ENCODE measurements at places on chromosomes 7 and 10.

- no peak for DNase-seq
These were observed 265.1 kb downstream of the HTR7 start for GRCh38 chr10:90592638-90593302.

GRCh38 chr7:91408388-91409154 lies 144.3 kb downstream of the FZD1 start:
- DNase-seq: no peak

DNA sequence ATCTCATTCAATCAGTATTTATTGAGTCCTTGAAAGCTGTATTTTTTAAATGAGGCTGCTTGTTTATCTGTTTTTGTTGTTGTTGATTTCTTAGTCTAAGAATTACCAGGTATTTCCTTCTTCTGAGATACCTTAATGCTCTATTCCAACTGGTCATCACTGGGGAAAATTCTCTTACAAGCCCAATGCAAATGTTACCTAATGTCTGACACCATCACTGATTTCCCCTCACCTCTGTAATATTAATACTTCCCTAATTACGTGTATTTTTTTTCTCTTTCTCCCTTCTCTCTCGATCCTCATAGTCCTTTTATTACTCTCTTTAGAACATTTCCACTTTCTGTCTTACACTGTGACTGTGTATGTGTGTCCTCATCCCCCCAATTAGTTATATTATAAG lies 13.9 kb downstream of the HDAC9 start:
- DNase-seq: no peak

- DNase-seq: no peak
These were observed 159.5 kb downstream of the DNAH11 start for GRCh38 chr7:21702303-21702702.

- no peak for DNase-seq
These were observed 227.5 kb downstream of the THSD7A start for GRCh38 chr7:11604505-11604904.

- DNase-seq: no peak
These were observed 978.6 kb downstream of the SORCS1 start for GRCh38 chr10:106185951-106186350.

DNA sequence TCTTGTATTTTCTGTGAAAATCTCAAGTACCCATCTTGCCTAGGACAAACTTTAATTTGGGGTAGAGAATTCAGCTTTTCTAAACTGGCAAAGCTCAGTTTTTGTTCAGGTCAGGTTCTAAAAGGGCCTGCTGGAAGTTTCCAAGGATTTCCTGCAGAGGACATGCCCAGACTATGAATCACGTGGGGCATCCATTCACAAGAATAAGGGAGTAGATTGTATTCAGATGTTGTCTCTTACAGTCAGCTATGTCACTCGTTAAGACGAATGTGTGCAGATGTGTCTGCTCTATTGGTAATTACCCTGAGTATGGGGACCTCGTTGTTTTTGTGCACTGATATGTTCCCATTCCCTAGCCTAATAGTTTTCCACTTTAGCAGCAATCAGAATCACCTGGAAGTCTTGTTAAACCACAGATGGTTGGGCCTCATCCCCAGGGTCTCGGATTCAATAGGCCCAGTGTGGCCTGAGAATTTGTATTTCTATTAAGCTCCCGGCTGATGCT lies 81.0 kb upstream of the ITPRID1 start:
- DNase-seq: no peak

GRCh38 chr10:60446851-60447250 lies 57.2 kb upstream of the ANK3 start:
- DNase-seq: no peak

DNA sequence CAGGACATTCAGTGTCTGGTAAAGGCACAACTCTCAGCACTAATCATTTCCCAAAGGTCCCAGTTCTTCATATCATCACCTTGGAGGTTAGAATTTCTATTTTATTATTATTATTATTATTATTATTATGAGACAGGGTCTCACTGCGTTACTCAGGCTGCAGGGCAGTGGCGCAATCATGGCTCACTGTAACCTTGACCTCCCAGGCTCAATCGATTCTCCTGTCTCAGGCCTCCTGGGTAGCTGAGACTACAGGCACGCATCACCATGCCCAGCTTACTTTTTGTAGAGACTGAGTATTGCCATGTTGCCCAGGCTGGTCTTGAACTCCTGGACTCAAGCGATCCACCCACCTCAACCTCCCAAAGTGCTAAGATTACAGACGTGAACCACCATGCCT lies 91.8 kb upstream of the DOCK1 start:
- DNase-seq: no peak

GRCh38 chr7:2242541-2243429 lies 759 bp downstream of the NUDT1 start:
- no peak for DNase-seq

DNA sequence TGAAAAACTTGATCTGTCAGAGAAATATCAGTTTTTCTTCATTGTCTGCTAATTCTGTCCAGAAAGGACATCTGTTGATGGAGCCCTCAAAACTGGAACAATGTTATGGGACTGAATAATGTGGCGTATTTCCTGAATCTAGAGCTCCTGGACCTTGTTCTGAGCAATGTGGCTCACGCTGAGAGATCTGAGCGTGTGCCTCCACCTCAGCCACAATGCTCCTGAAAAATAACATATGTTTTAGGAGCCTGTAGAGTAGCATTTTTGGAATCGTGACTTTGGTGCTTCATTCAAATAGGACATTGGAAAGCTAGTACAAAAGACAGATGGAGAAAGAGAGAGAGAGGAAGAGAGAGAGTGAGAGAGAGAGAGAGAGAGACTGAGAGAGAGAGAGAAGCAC lies 110.3 kb downstream of the BMPER start:
- DNase-seq: no peak

GRCh38 chr10:125329056-125329455 lies 168.7 kb upstream of the CTBP2 start:
- DNase-seq: no peak

DNA sequence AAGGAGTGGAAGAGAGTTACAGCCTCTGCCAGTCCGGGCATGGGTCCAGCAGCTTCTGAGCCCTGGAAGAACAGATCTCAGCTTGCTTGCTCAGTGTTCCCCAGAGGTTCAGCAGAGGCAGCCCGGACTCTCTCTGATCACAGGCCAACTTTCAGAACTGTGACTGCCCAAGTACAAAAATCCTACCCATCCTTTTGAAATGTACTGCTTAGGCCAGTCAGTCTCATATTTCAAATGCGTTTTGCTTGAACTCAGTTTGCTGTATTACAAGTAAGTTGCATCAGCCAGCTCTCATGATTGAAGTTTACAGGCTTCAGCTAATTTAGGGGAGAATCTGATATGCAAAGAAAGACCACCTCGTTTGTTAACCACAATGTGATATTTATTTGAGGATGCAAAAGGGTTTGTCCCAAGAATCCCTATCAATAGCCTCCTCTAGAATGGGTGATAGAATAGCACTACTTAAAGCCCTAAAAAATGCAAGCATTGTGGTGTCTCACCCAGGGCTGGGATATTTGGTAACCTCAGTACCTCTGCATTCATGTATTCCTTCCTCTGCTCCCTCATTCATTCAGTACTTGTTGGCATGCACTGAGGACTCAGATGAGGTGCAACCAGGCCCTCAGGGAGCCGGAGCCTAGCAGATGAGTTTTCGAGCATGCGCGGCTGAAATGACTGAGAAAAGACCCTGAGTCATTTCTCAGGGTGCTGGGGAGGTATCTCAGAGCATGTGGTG lies 7.0 kb downstream of the AIMP2 start:
- no peak for DNase-seq

DNA sequence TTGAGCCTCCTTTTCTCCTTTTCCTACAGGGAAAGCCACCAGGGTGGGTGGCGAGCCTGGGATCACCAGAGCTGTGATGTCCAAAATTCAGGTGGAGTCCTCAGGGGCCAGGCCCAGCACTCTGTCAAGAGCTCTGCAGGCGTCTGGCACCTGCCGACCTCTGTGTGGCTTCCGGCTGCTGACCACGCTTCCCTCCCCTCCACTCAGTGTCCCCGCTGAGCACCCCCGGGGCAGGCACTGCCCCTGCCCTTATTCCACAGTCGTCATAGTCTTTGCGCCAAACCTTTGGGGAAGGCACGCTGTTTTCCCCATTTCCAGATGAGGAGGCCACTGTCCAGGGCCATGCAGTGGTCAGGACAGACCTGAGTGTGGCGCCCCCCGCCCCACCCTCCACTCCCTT lies 7.5 kb downstream of the MTG1 start:
- no peak for DNase-seq

- DNase-seq: no peak
These were observed 565.2 kb downstream of the SDK1 start for GRCh38 chr7:3866277-3866676.

- no peak for DNase-seq
These were observed 315.5 kb downstream of the RPS24 start for GRCh38 chr10:78349165-78349516.

GRCh38 chr7:102064361-102065025 lies 222.2 kb upstream of the SH2B2 start:
- DNase-seq: no peak

DNA sequence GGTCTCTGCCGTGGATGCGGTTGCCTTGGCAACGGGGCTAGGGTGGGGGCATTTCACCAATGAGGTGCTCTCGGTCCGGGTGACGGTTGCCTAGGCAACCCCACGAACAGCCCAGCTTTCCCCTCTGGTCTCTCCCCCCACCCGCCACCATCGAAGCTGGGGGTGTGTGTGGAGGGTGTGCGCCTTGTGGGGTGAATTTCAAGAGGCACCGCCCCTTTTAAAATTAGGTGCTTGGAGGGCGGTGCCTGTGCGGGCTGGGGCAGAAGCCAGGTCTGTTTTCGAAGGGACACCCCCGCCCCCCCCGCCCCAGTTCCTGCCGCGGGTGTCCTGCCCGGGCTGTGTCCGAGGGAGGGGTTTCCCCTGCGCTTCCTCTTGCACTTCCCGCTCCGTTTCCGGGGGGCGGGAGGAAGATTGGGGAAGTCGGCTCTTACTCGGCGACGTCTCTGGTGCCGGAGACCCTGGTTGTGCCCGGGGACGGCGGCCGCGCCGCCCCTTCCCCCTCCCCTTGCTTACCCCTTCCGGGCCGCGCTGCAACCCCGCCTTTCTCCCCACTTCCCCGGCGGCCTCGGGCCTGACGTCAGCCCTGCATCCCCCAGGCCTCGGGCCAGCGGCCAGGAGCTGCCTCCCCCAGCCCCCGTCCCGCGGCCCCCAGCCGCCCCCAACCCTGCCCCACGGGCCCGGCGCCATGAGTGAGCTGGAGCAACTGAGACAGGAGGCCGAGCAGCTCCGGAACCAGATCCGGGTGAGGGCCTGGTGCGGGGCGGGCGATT lies 2.2 kb downstream of the GNB2 start:
- DNase-seq: peak; percentile 77

DNA sequence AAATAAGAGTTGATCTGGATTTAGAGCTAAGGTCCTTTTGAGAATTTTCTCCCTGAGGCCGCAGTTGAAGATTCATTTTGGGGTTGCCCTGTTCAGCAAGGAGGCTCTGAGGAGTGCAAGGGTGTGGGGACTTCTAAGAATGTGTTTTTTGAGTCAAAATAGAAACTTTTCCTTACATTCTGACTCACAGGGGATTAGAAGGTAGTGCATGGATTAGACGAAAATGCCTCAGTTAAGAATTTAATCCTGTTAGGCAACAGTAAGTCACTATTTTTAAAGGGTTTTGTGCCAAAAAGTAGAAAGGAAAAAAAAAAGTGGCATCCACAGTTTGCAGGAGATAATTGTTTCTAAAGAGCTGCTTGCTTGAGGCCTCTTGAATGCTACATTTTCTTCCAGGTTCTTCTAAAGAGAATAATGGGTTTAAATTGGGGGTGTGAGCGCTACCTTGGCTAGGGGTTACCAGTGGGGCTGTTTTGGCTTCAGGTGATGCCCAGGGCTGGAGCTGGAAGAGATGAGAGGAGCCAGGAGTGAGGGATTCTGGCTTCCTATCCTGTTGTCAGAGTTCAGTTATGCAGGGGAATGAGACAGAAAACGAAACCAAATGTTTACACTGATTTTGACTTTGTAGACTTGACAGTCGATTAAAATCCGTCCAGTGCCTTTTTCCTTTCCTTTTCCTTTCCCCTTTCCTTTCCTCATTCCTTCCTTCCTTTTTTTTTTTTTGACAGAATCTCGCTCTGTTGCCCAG lies 52.9 kb downstream of the BAMBI start:
- no peak for DNase-seq

- no peak for DNase-seq
These were observed 59.9 kb downstream of the BMPER start for GRCh38 chr7:33965183-33965744.

GRCh38 chr10:26044141-26044749 lies 110.2 kb downstream of the MYO3A start:
- DNase-seq: no peak

- no peak for DNase-seq
These were observed 6.4 kb downstream of the ETV1 start for GRCh38 chr7:13982940-13983677.

DNA sequence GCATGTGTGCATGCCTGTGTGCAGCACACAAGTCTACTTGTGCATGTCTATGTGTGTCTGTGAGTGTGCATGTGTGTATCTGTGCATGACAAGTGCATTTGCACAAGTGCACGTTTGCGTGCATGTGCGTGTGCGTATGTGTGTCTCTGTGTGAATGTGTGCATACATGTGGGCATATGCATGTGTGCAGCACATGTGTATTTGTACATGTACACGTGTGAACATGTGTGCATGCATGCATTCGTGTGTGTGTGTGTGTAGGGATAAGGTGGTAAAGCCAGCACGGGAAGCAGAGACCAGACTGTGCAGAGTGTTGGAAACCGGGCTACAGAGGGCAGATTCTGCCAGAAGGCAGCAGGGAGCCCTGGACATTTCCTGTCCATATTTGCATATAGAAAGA lies 35.9 kb upstream of the GNA12 start:
- no peak for DNase-seq

DNA sequence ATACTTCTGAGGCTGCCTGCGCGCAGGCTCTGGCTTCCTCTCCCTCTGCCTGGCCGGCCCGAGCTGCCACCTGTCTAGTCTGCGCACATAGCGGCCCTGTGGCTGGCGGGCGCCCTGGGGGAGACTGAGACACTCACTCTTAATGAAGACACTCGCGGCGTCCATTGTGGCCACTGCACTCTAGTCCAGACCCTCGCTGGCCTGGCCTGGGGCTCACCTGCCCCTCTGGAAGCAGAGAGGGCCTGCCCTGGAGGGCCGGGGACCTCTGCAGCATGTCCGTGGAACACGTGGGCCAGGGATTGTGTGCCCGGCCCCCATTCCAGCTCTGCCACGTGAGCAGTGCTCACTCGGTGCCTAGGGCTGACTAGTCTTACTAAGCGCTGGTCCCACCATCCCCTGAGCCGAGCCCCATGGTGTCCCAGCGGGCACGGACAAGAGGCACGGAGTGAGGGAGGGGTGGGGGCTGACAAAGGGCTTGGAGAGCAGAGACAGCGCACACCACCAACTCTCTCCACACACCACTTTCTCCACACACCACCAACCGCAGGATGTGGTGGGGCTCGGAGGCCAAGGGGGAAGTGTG lies 149.3 kb downstream of the ELFN1 start:
- DNase-seq: no peak

GRCh38 chr7:128890306-128891109 lies 20.0 kb downstream of the KCP start:
- DNase-seq: no peak

DNA sequence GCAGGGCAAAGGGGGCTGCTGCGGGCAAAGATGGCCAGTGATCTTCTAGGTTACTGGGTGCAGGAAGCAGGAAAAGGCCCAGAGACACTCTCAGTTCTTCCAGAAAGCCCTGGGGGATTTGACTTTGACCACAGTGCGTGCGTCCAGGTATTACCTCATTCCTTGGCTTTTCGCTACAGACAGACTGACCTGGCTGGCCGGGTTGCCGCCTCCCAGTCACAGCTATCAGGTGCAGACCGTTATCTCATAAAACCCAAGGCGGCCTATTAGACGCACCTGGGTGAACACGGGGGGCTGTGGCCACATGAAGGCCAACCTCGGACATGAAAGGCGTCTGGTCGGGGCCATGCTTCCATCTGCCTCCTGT lies 80.3 kb downstream of the FOXL3 start:
- no peak for DNase-seq

Data from naive thymus-derived CD8-positive, alpha-beta T cell (primary cell).